ENCODE measurements at places on chromosomes 3 and 15.

DNA sequence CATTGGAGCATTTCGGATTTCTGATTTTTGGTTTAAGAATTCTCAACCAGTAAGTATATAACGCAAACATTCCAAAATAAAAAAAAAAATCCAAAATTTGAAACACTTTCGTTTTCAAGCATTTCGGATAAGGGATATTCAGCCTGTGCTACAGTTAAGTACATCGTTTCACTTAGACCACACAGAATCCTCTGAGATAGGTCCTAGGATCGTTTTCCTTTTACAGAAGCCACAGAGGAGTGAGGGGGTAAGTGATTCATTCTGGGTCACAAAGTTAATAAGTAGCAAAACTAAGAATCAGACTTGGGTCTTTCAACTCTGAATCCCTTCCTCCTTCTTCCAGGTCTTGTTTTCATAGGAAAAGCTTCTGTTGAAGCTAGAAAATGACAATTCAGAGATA is 249.3 kb downstream of the BBX start:
- DNase-seq = no peak

DNA sequence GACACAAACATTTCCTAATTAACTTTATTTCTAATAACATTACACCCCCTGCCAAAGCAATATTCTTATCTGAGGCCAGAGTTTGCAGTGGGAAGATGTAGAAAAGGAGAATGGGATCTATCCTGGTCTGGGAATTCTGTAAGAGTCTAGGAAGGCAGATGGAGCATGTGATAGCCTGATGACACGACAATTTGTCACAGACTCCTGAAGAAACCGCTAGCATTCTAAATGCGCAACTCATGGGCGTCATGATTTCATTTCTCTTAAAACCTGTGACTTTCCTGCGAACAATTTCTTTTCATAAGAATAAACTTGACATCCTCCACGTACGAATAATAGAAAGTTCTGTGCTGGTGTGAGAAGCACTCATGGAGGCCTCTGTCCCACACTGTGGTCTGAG is 72.9 kb upstream of the ATP10A start:
- DNase-seq = no peak

DNA sequence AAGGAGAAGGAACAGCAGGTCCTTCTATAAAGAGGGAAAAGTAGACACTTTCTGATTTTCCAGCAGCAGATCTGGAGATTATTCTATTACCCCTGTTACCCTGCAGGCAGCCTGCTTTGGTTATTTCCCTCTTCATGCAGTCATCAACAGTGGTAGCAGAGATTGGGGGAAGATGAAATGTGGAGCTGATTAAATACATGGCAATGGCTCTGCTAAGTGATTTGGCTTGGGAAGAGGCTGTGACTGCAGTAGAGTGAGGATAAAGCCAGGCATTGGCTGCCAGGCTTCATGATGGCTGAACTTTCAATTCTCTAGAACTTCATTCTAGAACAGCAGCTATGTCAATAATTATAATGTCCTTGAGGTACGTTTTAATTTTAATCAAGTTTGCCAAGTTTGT is 29.1 kb downstream of the PTX3 start:
- DNase-seq = no peak

DNA sequence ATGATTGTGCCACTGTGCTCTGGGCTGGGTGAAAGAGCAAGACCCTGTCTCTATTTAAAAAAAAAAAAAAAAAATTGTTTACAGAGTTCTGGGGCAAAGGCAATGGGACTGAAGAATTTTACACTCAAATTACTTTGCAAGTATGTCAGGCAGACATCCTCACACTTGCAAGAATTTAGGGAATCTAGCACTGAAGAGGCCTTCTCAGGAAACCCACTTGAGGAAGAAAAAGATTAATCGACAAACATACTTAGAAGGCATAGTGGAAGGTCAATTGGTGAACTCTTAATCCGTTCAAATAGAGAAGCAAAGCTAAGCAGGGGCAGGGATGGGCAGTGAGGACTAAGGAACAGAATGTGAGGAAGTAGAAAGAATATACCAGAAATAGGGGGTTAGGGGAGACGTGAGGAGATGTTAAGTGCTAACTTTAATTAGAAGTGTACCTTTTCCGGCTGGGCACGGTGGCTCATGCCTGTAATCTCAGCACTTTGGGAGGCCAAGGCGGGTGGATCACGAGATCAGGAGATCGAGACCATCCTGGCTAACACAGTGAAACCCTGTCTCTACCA is 15.0 kb downstream of the ST6GAL1 start:
- DNase-seq = no peak

- no peak for DNase-seq
These were observed 80.3 kb downstream of the FAIM start for GRCh38 chr3:138688871-138689299.

DNA sequence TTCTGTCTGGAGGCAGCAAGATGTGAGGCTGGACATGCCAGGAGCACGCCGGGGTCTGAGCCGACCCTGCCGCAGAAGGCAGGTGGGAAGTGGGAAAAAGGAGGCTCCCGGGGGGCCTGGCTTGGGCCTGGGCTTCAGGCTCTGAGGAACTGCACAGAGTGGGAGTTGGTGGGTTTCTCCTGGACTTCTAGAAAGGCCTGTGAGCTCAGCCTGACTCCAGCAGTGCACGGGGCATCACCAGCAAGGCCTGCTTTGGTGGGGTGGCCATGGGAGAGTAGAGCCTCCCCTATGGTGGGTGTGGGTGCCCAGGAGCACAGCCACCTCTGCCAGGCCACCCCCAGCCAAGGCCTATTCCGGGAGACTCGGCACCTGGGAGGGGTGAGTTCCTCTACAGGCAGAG is 18.1 kb upstream of the SLC41A3 start:
- no peak for DNase-seq

- DNase-seq = peak; percentile 42
These were observed 129.8 kb downstream of the MBNL1 start for GRCh38 chr3:152398495-152398894.

- no peak for DNase-seq
These were observed 95.4 kb downstream of the ABHD5 start for GRCh38 chr3:43786102-43786501.

GRCh38 chr3:54917174-54917573 is 10.7 kb downstream of the LRTM1 start:
- DNase-seq = no peak

GRCh38 chr15:39629906-39630305 is 49.0 kb downstream of the THBS1 start:
- no peak for DNase-seq

DNA sequence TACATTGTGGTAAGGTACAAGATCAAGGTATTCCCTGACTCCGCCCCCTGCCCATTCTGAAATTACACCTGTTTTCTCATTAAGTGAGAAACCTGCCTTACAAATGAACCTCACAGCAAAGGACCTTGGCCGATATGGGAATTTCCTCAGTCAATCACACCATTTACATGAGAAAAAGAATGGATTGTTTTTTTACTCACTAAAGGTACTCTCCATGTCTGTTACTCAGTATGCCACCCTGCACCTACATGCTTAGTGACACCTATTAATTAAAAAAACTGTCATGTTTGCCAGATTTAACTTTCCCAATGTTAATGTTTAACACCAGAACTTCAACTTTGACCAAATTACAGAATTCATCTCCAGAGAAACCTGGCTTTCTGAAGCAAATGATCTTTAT is 62.0 kb downstream of the ESYT3 start:
- DNase-seq = no peak

GRCh38 chr3:50334339-50335075 is 6.1 kb downstream of the RASSF1 start:
- DNase-seq = no peak

DNA sequence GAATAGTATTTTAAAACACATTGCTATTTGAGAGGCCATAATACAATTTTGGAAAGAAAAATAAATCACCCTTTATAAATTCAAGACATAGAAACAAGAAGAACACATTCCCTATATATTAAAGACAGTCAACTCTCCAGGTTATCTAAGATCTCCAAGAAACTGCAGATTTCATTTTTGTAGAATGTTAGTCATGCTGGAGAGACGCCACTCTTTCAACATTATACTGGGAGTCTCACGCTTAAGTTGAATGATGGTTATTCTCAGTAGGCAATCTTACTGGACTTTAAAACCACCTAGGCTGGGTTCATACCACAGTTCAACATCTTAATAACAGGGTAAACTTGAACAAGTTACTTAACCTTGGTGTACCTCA is 3.6 kb upstream of the CHRM5 start:
- DNase-seq = no peak

DNA sequence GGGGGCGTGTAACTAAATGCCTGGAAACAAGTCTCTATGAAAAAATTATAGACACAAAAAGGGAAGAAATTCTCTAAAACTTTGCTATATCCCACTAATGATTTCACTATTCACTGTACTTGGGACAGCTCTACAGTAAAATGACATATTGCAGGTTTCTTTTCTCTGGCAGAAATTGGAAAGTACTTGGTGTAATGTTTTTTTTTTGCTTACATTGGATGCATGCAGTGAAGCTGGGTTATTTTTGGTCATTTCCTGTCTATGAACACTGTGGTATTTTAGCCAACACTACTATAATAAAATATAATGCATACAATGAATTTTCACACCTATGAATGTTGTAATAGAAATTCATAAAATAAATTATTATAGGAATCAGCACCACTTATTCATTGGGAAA is 109.7 kb downstream of the LRRC49 start:
- no peak for DNase-seq

DNA sequence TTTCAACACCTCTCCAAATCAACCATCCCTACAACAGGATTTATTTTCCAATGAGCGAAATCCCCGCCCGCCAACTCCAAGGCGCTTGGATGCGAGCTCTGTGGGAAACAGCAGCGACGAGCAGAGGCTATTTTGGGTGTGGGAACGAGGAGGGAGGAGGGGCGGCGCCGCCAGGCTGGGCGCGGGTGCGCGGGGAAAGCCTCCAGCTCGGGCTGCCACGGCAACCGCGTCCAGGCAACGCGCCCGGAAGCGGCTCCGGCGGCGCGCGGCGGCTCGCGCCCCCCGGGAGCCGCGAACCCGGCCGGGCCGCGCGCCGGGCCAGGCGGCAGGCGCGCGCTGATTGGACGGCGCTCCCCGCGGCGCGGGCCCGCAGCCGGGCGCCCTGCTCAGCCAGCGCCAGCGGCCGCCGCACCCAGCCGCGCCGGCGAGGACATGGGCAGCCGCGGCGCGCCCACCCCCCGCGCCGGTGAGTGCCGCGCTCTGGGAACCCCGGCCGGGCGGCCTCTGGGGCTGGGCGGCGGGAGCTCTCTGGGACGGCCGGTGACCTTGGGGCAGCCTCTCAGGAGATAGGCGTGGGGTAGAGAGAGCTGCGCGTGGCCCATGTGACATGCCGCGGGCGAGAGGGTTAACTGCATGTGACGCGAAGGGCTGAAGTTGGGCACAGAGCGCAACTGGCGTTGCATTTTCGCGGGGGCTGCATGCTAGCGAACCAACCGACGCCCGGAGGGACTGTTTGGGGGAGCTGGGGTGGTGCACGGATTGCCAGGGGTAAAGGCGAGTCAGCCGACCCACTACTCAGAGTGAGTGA is at the start of gene FAM81A:
Gene FAM81A (plus strand): TSS at position 370 of the 808 bp plus-strand sequence. CDS start 20,441 bp downstream, outside the sequence.
- peak; percentile 29 for DNase-seq

- DNase-seq = peak; percentile 28
These were observed 50.9 kb downstream of the CORO2B start for GRCh38 chr15:68629519-68630210.

DNA sequence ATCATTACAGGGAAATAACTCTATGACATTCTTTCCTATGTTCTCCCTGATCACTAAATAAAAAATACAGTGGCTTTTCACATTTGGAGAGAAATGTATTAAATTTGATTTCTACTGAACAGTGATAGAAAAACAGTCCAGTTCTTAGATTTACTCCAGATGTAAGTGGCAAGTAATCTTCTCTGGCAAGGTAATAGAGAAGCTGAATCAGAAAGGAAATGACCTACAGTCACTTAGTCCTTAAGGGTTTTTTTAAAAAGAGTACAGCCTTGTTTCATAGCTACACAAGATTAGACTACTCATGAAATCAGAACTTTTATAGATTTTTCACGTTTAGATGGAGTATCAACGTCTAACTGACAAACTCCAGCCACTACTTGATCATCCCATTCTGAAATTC is 236.9 kb downstream of the CADPS start:
- no peak for DNase-seq

GRCh38 chr3:1017870-1018269 is 75.0 kb upstream of the CNTN6 start:
- DNase-seq = no peak

DNA sequence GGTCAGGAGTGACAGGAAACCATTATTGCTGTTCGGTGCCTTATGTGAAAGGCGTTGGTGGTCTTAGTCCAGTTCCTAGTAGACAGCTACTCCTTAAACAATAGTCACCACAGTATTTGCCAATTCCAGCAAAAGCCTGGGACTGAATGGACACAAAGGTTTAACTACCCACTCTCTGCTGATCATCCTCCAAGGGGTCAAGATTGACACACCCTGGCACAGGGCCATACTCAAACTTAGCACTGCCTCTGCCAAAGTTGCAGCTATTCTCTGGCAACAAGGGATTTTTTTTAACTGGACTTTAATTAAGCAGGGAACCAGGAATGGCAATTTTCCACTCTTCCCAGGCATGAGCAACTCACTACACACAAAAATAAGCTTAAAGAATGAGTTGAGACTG is 193.9 kb downstream of the NLGN1 start:
- no peak for DNase-seq

DNA sequence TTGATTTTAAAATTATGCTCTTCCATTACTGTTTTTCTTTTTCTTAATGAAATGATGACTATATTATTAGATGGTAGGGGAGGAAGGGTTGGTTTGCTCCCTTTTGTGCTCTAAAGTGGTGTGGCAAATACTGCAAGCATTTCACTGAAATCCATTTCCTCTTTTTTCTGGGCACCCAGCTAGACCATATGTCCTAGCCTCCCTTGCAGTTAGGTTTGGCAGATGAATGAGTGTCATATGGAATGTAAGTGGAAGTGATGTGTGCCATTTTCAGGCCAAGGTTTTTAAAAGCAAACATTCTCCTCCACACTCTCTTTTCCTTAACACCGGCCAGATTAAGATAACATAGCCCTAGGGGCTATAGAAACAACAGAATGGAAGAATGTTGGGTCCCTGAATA is 363.0 kb downstream of the FGF12 start:
- DNase-seq = no peak

GRCh38 chr3:179292450-179292849 is 30.4 kb upstream of the ZNF639 start:
- DNase-seq = no peak

DNA sequence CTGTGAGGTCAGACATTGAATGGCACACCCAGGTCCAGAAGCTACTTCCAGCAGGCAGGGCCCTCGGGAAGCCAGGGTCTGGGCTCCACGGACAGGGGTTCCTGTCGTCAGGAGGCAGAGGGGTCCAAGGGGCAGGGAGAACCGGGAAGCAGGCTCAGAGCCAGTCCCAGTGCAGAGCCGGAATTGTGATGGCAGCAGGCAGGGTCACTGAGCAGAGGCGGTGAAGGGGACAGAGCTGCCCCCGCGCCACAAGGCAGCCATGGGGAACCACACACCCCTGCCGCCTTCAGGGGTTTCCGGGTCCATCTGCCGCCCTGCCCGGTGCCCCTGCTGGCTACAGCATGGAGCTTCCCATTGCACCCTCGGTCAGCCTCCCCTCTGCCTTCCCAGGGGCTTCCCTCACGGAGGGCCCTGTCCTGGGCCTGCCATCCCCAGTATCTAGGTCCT is 136.9 kb downstream of the NSMCE3 start:
- DNase-seq = no peak

GRCh38 chr15:52111517-52112202 is 915 bp downstream of the BCL2L10 start:
- DNase-seq = no peak

GRCh38 chr3:168220556-168220955 is 124.8 kb upstream of the GOLIM4 start:
- DNase-seq = no peak
